ENCODE measurements at places on chromosomes 3 and 15. TPM values are rescaled to one million over a fixed set of nuclear protein-coding genes. Genes with fewer than 3 reads are reported as not detected.

The TMIE gene
- under 0.01 TPM for total RNA-seq

The HRG gene
- not detected for total RNA-seq

The NR1I2 gene
- not detected for total RNA-seq

The TOMM70 gene
- total RNA-seq = 67.1 TPM

The SEC22A gene
- 72.2 TPM for total RNA-seq

The CCDC54 gene
- total RNA-seq = not detected

The ZKSCAN7 gene
- 7.4 TPM for total RNA-seq

The ARHGEF26 gene
- total RNA-seq = 2.1 TPM

The ZMYND10 gene
- 1.2 TPM for total RNA-seq

The UBA7 gene
- total RNA-seq = 32.4 TPM

The C3orf85 gene
- total RNA-seq = not detected

The ADGRG7 gene
- total RNA-seq = 1.1 TPM

The GOLGA8T gene
- not detected for total RNA-seq

The GOLGA8O gene
- total RNA-seq = 1.7 TPM

The GRK7 gene
- under 0.01 TPM for total RNA-seq

The ANKRD34C gene
- not detected for total RNA-seq

The TRIM59 gene
- 30.2 TPM for total RNA-seq

The COL8A1 gene
- 62.4 TPM for total RNA-seq

The DCLK3 gene
- under 0.01 TPM for total RNA-seq

The ASB14 gene
- total RNA-seq = under 0.01 TPM

The NDN gene
- 59.1 TPM for total RNA-seq

The BBX gene
- total RNA-seq = 77.5 TPM

The THSD4 gene
- total RNA-seq = 63.7 TPM

The IMPG2 gene
- total RNA-seq = 0.44 TPM

The PGBD4 gene
- total RNA-seq = 2.6 TPM

The OXTR gene
- 12.1 TPM for total RNA-seq

The ISL2 gene
- total RNA-seq = 0.12 TPM

The KLHL24 gene
- 81.4 TPM for total RNA-seq

The DAG1 gene
- total RNA-seq = 49.7 TPM

The MESP1 gene
- 1.1 TPM for total RNA-seq

The RGMA gene
- 0.22 TPM for total RNA-seq

The POPDC2 gene
- 6.3 TPM for total RNA-seq

The TTLL13 gene
- total RNA-seq = not detected

The RPP25 gene
- total RNA-seq = 2.1 TPM

The RETNLB gene
- not detected for total RNA-seq

The SYNPR gene
- not detected for total RNA-seq

The STRA6 gene
- total RNA-seq = 4.5 TPM

The SLMAP gene
- 53.5 TPM for total RNA-seq

The ACSBG1 gene
- 0.25 TPM for total RNA-seq

The CD80 gene
- not detected for total RNA-seq

The CCK gene
- 0.62 TPM for total RNA-seq

The ABHD17C gene
- total RNA-seq = 3.0 TPM

The MUSTN1 gene
- 0.50 TPM for total RNA-seq

The AGBL1 gene
- not detected for total RNA-seq

The RPL39L gene
- total RNA-seq = 65.0 TPM

The TRIM42 gene
- not detected for total RNA-seq

The XCR1 gene
- total RNA-seq = under 0.01 TPM

The DPH6 gene
- total RNA-seq = 27.6 TPM

The PLCH1 gene
- 0.11 TPM for total RNA-seq

The CCDC39 gene
- 0.12 TPM for total RNA-seq

The ATP13A4 gene
- total RNA-seq = 0.50 TPM

The TGM4 gene
- total RNA-seq = not detected

The EFHB gene
- total RNA-seq = 0.11 TPM

The ACKR4 gene
- 1.5 TPM for total RNA-seq

The GHSR gene
- not detected for total RNA-seq

The TEX9 gene
- total RNA-seq = 3.1 TPM

The PIERCE2 gene
- total RNA-seq = 1.6 TPM

The CCR8 gene
- total RNA-seq = not detected

Data from uterine smooth muscle cell (primary cell).